ENCODE measurements at places on chromosomes 1 and 21.

DNA sequence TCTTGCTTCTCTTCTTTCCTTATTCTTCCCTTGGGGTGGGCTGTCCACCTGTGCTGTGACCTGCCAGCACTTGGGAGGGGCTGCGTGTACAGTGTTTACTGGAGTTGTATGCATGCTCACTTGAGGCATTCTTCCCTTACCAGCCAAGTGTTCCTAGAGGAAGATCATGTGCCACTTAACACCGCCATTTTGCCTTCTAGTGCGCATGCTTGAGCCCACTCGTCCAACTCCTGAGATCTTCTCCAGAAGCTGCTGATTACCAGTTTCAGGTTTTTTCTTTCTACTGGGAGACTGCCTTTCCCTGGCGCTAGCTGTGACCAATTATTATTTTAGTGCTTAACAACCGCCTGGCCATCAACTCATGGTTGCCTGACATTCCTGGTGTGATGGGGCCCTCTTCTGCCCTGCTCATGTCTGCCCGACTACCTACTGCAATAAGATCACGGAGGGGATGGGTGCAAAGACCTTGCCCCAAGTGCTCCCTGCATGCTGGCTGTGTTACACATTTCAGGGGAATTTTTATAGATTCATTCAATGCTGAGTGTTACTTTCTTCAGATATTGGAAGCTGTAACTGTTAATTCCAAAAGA, 74.2 kb upstream of the B3GALT5 start:
- no peak for DNase-seq

DNA sequence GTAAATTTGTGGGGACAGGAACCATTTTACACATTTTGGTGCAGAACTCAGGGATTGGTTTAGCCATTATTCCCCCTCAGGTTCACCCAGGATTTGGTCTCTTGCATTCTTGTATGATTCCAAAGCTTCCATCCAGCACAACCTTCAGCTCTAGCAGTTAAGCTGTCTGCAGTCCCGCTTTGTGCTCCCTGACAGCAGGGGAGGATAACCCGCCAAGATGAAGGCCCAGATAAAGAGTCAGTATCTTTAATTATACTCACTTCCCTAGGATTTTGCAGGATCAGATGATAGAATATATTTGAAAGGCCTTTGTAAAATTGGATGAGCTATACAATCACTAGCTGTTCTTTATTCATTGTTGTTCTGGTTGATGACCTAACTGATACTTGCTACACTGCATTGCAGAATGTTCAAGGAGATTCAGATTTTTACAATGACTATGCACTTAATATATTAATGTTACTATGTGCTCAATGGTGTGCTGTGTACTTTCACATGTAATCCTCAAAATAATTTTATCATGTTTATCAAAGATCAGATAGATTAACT, 49.8 kb downstream of the SLC16A1 start:
- no peak for DNase-seq

GRCh38 chr1:239418681-239419080, 32.3 kb downstream of the CHRM3 start:
- DNase-seq, result no peak

- DNase-seq, result no peak
These were observed 79.6 kb downstream of the NME7 start for GRCh38 chr1:169288011-169288414.

- no peak for DNase-seq
These were observed 9.8 kb downstream of the CACYBP start for GRCh38 chr1:175009532-175009931.

All from activated CD8-positive, alpha-beta memory T cell treated with anti-CD3 and anti-CD28 coated beads for 24 hours (primary cell).